ENCODE measurements at places on chromosomes 5 and 9.

DNA sequence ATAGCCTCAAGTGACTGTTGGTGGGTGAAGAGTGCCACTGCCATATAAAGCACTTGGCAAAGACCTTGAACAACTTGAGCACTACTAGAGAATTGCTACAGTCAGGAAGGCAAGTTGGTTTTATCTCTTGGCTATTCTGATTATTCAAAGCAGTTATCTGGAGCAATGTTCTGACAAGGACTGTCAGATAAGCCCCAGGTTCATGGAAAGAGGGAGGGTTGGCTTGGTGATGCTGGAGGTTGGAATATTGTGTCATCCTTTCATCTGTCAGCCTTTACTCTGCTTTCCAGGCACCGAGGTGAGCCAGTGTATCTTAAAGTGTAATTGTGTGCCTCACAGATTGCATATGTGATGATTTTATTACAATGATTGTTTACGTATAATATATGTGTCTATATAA is 548.4 kb upstream of the ZNF608 start:
- no peak for DNase-seq

DNA sequence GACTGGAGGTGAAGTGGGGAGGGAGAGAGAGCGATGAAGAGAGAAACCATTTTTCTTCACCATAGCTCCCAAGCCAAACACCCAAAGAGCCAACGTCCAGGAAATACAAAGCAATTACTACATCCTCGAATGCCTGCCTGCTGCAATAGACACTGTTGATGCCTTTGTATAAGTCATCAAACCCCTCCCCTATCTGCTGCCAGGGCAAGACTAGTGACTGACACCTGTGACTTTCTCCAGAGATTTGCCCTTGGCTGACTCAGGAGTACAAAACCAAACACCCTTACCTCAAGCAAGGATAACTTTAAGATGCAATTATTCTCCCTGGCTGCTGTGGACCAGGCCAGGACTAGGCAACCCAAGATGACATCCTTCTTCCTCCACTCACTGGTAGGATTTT is 81.8 kb upstream of the RASA1 start:
- DNase-seq, result no peak

GRCh38 chr9:82499337-82499736 is 510.8 kb downstream of the SPATA31D1 start:
- DNase-seq, result no peak

GRCh38 chr9:36426945-36427344 is 26.9 kb upstream of the RNF38 start:
- no peak for DNase-seq

- DNase-seq, result no peak
Observed at GRCh38 chr5:154829181-154829588, 21.2 kb downstream of the FAXDC2 start.

DNA sequence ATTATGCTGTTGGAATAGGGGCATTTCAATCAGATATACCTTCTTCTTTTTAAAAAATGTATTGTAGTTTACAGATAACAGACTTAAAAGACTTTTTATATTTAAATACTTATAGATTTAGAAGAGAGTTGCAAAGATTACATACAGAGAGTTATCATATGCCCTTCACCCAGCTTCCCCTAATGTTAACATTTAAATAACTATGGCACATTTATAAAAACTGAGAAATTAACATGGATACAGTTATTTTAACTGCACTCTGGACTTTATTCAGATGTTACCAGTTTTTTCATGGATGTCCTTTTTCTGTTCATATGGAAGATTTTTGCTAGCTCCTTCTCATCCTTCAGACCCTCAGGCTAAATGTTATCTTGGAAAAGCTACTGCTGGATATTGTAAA is 123.2 kb downstream of the DOCK2 start:
- DNase-seq, result no peak

GRCh38 chr5:111530298-111530740 is 18.0 kb upstream of the STARD4 start:
- DNase-seq, result peak; percentile 77

DNA sequence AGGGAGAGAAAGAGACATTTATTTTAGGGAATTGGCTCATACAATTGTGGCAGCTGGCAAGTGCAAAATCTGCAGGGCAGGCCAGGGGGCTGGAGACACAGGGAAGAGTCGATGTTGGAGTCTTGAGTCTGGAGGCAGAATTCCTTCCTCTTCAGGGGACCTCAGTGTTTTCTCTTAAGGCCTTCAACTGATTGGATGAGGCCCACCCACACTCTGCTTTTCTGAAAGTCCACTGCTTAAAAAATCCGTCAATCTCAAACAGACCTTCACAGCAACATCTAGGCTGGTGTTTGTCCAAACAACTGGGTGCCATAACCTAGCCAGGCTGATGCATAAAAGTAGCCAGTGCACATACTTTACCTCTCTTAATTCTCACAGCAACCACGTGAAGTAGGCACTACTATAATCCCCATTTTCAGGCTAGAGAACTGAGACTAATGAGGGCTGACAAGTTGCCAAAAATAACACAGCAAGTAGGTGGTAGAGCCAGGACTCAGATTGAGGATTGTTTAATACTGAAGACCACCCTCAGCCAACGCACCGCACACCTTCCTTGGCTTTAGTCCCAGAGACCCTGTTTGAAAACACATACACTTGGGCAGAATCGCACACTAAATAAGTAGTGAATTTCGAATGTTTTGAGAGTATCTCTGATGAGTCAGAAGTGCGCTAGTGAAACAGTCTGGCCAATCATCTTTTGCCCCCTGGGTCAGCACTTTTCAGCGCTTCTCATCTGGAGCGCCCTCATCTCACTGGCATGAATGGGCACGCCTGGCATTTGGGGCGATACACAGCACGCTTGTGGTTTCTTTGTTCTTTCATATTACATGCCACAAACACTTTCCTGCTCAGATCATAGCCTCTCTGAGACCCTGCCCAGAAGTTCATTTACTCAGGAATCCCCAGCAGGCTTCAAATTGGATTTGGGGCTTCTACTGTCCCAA is 591.4 kb downstream of the CCDC171 start:
- DNase-seq, result no peak

DNA sequence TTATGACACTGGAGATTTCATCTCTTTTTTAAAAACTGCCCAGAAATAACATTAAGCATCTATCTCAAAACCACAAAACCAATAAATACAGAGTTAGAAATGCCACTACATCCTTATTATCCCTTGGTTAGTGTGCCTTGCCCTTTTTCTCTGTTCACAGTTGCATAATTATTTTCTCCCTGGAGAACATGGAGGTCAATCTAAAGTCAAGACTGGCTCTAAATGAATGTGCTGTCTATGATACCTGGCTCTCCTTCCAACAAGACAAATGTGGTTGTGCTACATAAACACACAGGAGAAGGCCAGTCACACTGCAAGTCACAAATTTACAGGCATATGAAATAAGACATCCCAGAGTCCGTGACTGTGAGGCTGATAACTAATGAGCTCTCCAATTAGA is 2.8 kb downstream of the FBN2 start:
- no peak for DNase-seq

- no peak for DNase-seq
Observed at GRCh38 chr5:41670216-41670615, 159.8 kb upstream of the PLCXD3 start.

- DNase-seq, result no peak
Observed at GRCh38 chr9:123225995-123226394, 42.4 kb downstream of the STRBP start.

- no peak for DNase-seq
Observed at GRCh38 chr5:90353254-90353653, 56.3 kb downstream of the CETN3 start.

- DNase-seq, result no peak
Observed at GRCh38 chr5:64331597-64332277, 166.1 kb downstream of the RNF180 start.

DNA sequence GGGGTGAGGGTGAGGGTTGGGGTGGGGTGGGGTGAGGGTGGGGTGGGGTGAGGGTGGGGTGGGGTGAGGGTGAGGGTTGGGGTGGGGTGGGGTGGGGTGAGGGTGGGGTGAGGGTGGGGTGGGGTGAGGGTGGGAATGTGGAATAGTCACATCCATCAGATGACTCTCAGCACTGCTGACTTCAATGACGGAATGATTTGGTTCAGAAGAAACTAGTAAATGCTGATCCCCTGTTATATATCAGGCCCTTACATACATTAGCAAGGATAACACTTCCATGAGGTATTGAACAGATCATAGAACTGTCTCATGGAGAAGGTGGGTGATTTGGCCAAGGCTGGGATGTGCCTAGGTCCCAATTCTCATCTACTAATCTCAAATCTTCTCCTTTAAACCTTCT is 24.5 kb upstream of the C5orf47 start:
- DNase-seq, result no peak

GRCh38 chr9:104856413-104856941 is 71.5 kb downstream of the ABCA1 start:
- no peak for DNase-seq

DNA sequence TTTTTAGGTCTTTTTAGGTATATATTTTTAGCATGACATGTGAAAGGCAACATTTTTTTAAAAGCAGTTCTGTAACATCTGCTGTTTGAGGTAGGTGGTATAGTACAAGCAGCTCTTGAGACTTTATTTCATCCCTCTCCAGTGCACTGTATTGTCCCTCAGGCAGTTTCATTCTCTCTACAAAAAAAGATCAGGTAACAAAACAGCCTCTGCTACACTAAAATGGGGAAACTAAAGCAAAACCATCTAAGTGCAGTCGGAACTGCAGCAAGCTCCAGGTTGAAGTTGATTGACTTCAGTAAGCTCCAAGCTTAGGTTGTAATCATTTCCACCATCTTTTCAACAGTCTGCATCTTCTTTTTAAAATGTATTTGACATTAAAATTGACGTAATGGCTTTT is 195.6 kb downstream of the DEPDC1B start:
- DNase-seq, result no peak

DNA sequence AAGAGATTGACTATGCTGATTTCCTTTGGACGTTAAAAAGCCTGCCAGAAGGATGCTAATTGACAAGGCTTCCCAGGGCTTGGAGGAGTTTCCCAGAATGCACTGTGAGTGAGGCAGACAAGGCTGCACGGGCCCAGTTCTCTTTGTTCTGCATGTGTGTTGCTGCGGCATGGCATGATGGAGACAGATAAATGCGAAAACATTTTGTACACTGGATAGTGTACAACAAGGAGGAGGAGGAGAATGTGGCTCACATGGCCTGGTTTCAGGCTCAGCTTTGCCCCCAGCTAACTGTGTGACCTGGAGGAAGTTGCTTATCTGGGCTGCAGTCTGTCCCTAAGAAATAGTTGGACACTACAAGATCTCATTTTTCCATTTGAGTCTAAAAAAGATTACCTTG is 135.5 kb upstream of the CPEB4 start:
- no peak for DNase-seq

- DNase-seq, result no peak
Observed at GRCh38 chr5:11164531-11165294, 403.7 kb upstream of the DAP start.

All from activated effector memory CD4-positive, alpha-beta T cell treated with Interleukin-2 at 50 U/mL for 16 hours (primary cell).